ENCODE measurements at places on chromosomes 4 and X. TPM values are rescaled to one million over a fixed set of nuclear protein-coding genes. Genes with fewer than 3 reads are reported as not detected.
A peak's percentile ranks its signal among the peaks of the same experiment; 100 is the strongest.

The GC gene
- not detected for total RNA-seq

The DCAF8L1 gene
- not detected for total RNA-seq

The TCEAL6 gene
- not detected for total RNA-seq

The MAGEE1 gene
- total RNA-seq: 4.2 TPM

The EOLA2 gene
- total RNA-seq: 38.9 TPM

The ARHGAP36 gene
- 0.37 TPM for total RNA-seq

The ASB12 gene
- total RNA-seq: 0.29 TPM

The MSX1 gene
- total RNA-seq: not detected

The CPZ gene
- total RNA-seq: 36.4 TPM

The STPG2 gene
- 0.11 TPM for total RNA-seq

GRCh38 chr4:153684971-153685371 lies 891 bp downstream of the TLR2 start:
- no peak for DNase-seq
- peaks cover 20% of the 10 kb centered on the region for H3K27me3 ChIP-seq
- no peak overlapping the region for H3K27ac ChIP-seq

DNA sequence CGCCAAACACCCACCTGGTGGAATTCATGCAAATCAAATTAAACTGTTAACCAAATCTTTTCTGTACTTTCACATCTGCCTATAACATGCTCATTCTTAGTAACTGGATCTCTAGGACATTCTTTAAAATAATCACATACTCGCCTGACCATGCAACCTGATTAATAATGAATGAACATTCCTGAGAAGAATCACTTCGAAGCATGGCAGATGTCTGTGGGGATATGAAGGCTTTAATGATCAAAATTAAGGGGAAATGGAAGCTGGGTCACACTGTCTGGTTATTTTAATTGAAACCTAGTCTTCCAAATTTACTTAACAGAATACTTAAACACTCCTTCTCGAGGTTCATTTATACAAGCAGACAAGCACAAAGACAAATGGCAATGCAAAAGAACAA lies 44.2 kb downstream of the MID1 start:
- H3K4me1 ChIP-seq: peaks cover 7% of the 10 kb centered on the region
- no peak overlapping the region for H3K4me3 ChIP-seq
- DNase-seq: no peak
- no peaks in the 10 kb centered on the region for H3K27me3 ChIP-seq
- peaks cover 24% of the 10 kb centered on the region for H3K36me3 ChIP-seq

DNA sequence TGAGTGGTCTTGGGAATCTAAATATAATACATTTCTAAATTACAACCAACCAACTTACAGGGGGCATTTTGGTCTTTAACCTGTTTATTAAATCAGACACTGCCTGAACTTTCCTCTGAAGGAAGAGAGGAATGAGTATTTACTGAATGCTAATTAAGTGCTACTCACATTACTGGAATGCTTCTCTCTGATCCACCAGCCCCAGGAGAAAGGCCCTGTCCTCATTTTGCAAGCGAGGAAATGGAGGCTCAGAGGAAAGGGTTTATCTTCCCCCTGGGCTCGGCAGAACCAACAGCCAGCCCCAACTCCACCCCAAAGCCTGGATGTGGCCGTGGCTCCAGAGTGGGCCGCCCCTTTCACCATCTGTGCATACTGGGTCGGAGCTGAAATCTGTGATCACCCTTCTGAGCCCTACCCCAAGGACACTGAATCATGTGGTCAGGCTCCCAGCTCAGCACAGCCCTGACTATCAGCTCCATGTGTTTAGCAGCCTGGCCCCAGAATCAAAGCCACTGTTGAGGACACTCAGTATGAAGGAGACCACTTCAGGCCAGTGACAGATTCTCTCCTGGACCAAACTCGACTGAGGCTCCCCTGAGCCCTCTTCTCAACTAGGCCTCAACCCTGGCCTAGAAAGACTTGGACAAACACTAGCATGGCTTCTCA lies 56.7 kb upstream of the ENPP6 start:
- H3K27ac ChIP-seq: no peak overlapping the region
- DNase-seq: peak; percentile 22
- H3K4me3 ChIP-seq: no peak overlapping the region
- no peaks in the 10 kb centered on the region for H3K27me3 ChIP-seq

DNA sequence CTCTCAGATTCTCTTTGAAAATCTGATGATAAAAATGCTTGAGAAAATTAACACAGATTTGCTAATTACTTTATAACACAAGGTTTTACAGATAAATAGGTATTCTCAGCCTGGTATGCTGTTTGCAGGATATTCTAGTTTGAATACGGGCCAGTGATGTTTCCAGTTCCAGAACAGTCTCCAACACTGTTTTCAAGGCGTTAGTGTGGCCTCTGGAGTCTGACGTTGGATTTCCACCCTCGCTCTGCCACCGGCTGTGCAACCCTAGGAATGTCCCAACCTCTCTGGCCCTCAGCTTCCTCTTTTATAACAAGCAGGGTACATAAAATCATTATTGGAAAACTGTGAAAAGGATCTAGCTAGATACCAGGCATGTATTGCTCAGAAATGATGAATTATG lies 23.8 kb upstream of the CYP4V2 start:
- DNase-seq: no peak
- H3K27ac ChIP-seq: no peak overlapping the region
- no peaks in the 10 kb centered on the region for H3K4me1 ChIP-seq
- H3K36me3 ChIP-seq: peaks cover 18% of the 10 kb centered on the region
- H3K27me3 ChIP-seq: no peaks in the 10 kb centered on the region

- no peaks in the 10 kb centered on the region for H3K27me3 ChIP-seq
- no peaks in the 10 kb centered on the region for H3K4me1 ChIP-seq
- H3K27ac ChIP-seq: no peak overlapping the region
- no peak overlapping the region for H3K4me3 ChIP-seq
These were observed 46.7 kb upstream of the BTC start for GRCh38 chr4:74840936-74841509.

DNA sequence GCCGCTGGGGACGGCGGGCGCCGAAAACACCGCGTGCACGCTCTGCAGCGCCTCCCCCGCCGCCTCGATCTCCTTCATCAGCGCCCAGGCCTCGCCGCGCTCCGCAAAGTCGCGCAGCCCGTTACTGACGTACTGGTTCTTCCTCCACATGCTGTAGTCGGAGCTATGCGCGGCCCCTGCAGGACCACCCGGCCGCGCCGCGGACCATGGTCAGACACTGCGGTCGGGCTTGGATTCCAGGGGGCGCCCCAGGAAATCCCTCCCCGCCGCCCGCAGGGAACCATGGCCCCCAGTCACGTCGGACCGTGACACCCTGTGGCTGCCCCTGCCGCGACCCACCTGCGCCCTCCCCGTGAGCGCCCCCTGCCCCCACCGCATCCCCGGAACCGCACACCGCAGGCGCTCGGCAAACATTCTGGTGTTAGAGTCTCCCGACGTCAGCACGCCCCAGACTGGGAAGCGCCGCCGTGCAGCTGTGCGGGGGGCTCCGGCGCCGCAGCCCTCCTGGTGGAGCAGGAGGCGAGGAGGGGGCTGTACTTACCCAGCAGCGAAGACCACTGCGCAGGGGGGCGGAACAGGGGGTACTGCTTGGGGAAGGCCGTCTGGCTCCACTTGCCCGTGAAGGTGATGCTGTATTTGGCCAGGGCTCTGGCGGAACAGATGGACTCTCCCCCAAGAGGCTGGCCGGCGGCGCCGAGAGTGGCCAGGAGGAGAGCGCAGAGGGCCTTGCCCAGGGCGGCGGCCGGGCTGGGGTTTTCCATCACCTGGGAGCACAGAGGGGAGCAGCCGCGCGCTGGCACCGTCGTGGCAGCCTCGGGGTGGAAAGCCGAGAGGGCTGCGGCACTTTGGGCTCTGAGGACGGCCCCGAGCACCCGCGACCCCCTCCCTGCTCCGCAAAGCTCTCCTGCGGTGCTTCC lies 814 bp downstream of the SPON2 start:
- H3K27me3 ChIP-seq: peaks cover 48% of the 10 kb centered on the region
- DNase-seq: peak; percentile 59
- peak overlapping the region; percentile 8 for H3K4me3 ChIP-seq
- H3K4me1 ChIP-seq: no peaks in the 10 kb centered on the region
- H3K27ac ChIP-seq: no peak overlapping the region
- H3K36me3 ChIP-seq: no peaks in the 10 kb centered on the region

- H3K27ac ChIP-seq: no peak overlapping the region
- H3K36me3 ChIP-seq: peaks cover 16% of the 10 kb centered on the region
- no peaks in the 10 kb centered on the region for H3K27me3 ChIP-seq
- H3K4me1 ChIP-seq: no peaks in the 10 kb centered on the region
- no peak for DNase-seq
These were observed 168.5 kb upstream of the PCDH18 start for GRCh38 chr4:137700751-137701150.

DNA sequence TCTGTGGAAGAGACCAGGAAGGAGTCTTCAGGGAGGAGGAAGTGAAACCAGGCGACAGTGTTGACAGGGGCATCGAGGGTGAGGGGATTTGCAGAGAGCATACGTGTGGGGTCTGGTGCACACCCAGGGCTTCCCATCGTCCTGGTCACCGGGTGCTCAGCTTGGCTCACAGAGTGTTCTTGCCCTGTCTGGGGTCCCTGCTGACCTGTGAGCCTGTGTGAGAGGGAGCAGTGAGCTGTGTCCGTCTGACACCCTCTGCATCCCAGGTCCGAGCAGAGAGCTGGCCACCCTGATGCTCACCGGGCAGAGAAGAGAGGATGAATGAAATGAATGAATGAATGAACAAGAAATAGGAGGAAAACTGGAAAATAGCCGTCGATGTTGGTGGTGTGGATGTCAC lies 46.5 kb downstream of the CPZ start:
- H3K36me3 ChIP-seq: no peaks in the 10 kb centered on the region
- H3K27me3 ChIP-seq: no peaks in the 10 kb centered on the region
- no peaks in the 10 kb centered on the region for H3K4me1 ChIP-seq
- no peak for DNase-seq
- no peak overlapping the region for H3K27ac ChIP-seq

- H3K27ac ChIP-seq: no peak overlapping the region
- H3K27me3 ChIP-seq: no peaks in the 10 kb centered on the region
- H3K4me1 ChIP-seq: no peaks in the 10 kb centered on the region
These were observed 122.4 kb downstream of the C4orf33 start for GRCh38 chr4:129218360-129218759.

GRCh38 chr4:138405934-138406567 lies 163.9 kb upstream of the SLC7A11 start:
- H3K27ac ChIP-seq: no peak overlapping the region
- no peaks in the 10 kb centered on the region for H3K4me1 ChIP-seq
- no peaks in the 10 kb centered on the region for H3K27me3 ChIP-seq
- no peaks in the 10 kb centered on the region for H3K36me3 ChIP-seq
- DNase-seq: no peak
- H3K4me3 ChIP-seq: no peak overlapping the region

DNA sequence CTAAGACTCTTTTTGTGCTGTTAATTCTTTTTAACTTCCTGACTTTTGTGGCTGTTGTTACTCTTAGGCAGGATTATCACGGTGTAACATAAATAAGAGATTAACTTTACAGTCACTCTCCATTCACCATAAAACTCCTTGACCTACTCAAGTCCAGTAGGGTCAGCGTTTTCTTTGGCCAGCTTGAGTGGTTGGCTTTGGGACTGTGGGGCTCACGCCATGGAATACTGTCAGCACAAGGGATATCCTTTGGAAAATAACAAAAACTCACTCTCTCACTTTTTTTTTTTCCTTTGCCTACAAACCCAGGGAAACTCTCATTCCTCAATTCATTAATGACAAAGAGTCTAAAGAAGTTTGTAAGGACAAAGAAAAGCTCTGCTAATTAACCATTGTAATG lies 89.4 kb upstream of the TLL1 start:
- no peaks in the 10 kb centered on the region for H3K36me3 ChIP-seq
- H3K27ac ChIP-seq: no peak overlapping the region
- no peaks in the 10 kb centered on the region for H3K27me3 ChIP-seq
- DNase-seq: no peak

DNA sequence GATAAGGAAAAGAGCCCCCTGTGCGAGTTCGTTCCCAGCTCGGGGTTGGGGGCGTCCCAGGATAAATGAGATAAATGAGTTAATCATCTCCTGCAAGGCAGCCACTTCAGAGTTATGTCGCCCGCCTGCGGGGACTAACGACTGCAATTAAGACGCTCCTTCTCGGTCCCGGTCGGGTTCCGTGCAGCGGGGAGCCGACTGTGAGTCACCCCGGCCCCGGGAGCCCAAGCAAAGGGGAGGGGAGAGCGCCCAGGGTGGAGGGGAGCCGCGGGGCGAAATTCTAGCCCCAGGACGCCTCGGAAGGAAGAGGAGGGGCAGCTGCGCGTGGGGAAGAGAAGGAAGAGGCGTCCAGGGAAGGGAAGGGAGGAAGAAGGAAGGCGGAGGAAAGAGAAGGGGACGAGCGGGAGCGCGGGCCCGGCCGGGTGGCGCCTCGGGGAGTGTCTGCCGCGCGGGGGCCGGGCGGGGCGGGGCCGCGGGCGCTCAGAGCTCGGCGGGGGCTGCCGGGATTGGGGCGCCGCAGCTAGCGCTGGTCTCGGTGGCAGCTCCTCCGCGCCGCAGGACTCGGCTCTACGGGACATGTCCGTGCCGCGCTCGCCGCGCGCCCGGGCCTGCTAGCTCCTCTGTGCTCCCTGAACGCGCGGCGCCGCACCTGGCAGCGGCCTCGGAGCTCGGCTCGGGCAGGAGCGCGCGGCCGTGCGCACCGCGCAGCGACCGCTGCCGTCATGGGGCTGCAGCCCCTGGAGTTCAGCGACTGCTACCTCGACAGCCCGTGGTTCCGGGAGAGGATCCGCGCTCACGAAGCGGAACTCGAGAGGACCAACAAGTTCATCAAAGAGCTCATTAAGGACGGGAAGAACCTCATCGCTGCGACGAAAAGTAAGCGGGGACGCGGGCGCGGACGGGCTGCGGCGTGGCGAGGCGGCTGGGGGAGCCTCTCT lies at the start of gene ARHGAP10:
TSS of gene ARHGAP10 (plus strand) at position 509 of the 938 bp plus-strand sequence. CDS start at position 723, 214 bp downstream.
- no peaks in the 10 kb centered on the region for H3K36me3 ChIP-seq
- H3K4me1 ChIP-seq: peaks cover 4% of the 10 kb centered on the region
- H3K27me3 ChIP-seq: peaks cover 7% of the 10 kb centered on the region
- peak within 1 kb of the TSS; percentile 89 for H3K4me3 ChIP-seq
- peak; percentile 65 for DNase-seq

GRCh38 chr4:94345266-94345665 lies 2.6 kb upstream of the HPGDS start:
- H3K36me3 ChIP-seq: no peaks in the 10 kb centered on the region
- no peak for DNase-seq
- no peak overlapping the region for H3K27ac ChIP-seq
- H3K27me3 ChIP-seq: no peaks in the 10 kb centered on the region
- no peak overlapping the region for H3K4me3 ChIP-seq

DNA sequence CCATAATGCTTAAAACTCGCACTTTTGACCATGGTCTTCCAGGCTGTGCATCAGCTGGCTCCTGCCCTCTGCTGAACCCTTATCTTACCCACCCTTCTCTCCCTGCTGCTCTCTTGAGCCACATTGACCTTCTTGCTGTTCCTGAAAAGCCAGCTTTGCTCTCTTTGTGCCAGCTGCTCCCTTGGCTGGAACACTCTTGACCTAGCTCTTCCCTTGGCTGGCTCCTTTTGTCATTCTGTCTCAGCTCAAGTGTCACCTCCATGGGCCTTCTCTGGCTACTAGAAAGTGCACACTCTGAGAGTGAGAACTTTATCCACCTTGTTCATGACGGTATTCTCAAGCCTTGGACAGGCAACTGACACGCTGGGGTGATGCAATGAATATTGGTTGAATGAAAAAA lies 112.1 kb downstream of the MGST2 start:
- no peaks in the 10 kb centered on the region for H3K27me3 ChIP-seq
- no peaks in the 10 kb centered on the region for H3K36me3 ChIP-seq
- no peak for DNase-seq
- H3K4me3 ChIP-seq: no peak overlapping the region

All from H9 (cell line).